ENCODE measurements at places on chromosomes 1 and 21.

DNA sequence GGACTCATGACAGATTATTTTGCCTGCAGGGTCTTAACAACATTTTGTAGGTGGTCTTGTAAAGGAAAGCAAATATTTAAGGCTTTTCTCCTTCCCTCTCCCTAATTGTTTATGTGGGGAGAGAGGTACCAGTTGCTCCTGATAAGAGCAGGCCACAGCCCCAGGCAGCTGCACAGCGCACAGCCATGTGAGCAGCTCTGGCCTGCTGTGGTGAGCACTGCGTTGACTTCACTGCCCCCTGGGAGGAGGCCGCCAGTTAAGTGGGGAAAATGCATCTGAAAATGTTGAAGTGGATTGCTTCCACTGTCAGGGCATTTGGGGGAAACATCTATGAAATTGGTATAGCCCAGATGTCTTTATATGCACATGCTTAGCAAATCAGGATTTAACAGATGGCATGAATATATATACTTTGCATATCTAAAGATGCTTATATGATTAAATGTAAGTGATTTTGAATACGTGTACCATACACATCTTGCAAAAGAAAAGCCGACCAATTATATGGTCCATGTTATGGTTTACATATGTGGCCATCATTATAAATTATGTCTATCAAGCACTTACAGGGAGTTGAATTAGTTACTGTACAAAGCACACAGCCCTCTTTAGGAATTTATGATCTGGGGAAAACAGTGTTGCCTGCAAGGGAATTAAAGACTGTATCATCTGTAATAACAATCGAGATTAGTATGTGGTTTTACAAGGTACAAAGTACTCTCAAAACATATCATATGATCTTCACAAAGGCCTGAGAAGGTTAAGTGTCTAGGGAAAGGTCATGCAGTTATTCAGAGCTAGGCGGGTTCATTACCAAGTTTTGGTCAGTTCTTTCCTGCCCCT, 132.1 kb downstream of the RHOU start:
- DNase-seq: no peak

DNA sequence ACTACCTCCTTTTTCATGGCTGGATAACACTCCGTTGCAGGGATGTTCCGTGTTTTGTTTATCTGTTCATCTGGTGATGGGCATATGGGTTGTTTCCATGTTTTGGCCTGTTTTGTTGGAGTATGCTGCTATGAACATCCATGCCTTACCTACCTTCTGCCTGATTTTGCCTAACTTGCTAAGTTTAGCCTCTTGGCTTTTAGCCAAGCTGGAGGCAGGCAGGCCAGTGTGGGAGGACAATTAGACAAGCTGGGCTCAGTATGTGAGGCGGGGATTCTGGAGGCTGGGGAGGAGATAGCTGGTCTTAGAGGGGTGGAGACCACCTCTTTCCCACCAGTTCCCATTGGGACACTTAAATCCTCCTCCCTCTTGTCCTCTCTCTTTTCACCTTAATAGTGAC, 98.4 kb upstream of the WNT4 start:
- no peak for DNase-seq

- DNase-seq: no peak
These were observed 47.6 kb downstream of the PKN2 start for GRCh38 chr1:88731475-88732269.

DNA sequence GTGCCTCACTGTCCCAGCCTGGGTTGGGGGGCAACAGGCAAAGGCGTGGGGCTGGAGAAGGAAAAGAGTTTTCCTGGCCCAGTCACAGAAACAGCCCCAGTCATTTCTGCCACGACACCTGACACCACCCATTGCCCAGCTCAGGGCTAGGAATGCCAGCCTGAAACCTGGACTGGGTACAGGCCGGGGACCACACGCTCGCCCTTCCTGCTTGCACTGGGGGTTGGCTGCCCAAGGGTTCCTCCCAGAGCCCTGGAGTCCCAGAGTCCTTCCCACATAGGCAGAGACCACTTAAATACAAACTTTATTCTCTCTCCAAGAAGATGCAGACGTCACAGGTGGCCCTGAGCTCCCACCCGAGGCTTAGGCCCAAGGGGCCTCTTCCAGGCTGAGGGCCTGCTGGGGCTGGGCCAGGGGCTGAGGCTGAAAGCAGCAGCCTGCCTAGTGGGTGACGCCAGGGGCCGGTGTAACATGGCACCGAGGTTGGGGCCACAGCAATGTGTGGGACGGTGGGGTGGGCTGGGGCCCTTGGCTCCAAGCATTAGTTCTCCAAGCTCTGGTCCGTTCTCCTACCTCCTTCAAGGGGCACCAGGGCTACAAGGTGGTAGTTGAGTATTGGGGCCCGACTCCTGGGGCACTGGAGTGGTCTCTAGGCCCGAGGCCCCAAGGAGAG, 1.6 kb downstream of the TMEM52 start:
- no peak for DNase-seq

- DNase-seq: no peak
These were observed 1.6 kb downstream of the CD1B start for GRCh38 chr1:158329733-158330132.

GRCh38 chr1:180566026-180566425, 7.3 kb downstream of the OVAAL start:
- DNase-seq: no peak

DNA sequence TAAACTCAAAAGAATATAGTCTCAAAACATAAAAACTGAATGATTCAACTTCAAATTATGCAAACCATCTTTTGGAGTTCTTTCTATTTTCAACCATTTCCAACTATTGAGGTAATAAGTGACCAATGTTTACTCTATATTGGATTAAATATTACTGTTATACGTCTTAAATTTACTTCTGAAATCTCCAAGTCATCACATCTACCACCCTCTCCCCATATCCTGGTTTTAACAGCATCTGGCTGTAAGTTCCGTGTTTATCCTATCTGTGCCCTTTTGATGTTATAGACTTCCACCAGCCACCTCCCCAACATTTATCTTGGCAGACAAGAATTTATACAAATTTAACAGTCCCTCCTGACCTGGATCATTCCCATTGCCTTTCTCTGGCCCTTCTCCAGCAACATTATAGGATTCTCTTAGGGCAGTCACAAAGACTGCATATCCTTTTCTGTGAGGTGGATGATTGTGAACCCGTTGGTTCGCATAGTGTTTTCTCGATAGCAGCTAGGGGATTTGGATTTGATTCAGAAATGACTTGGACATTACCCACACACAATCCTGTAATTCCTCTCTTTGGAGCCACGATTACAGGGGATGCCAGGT, 313.4 kb upstream of the FMN2 start:
- no peak for DNase-seq

GRCh38 chr1:227299241-227299627, 19.1 kb downstream of the CDC42BPA start:
- DNase-seq: no peak

- no peak for DNase-seq
These were observed 6.3 kb upstream of the TENT5C start for GRCh38 chr1:117599286-117600221.

DNA sequence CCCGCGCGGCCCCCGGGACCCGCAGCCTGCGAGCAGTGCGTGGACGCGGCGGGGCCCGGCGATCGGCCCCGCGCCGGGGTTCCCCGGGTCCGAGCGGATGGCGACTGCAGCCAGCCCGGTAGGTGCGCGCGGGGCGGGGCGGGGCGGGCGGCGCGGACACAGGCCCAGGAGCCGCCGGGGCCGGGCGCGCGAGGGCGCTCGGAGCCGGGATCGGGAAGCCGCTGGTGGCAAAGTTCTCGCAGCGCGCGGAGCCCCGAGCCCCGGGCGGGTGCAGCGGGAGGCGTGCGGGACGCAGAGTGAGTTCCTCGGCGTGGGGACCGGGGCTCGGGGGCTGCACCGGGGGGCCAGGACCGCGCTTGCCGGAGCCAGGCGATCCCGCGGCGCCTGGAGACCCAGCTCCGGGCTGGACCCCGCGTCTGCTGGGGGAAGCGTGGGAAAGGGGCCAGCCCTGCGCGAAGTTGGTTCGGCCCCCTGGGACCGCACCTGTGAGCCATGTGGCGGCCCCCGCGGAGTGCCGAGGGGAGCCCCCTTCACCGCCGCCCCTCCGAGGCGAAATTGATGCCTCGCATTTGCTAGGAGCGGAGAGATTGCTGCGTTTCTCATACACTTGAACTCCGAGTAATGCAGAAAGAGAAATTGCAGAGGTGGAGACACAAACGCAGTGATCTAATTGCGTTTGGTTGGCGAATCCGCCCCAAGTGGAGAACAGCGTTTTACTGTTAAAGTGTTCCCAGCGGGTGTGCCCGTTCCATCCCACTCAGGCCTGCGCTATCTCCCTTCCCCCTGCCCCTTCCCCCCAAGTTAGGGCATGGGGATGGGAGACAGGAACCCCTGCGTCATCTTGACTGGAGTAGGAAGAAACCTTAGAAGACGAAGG, 228.9 kb upstream of the TMEM51 start:
- DNase-seq: no peak

Data from epithelial cell of prostate (primary cell).